Kidney (tissue), 22 donors: ENCODE measurements at places on chromosomes 3 and 15. TPM values are rescaled to one million over a fixed set of nuclear protein-coding genes. Genes with fewer than 3 reads are reported as not detected.

LHFPL4 gene
- polyA plus RNA-seq: not detected

SLC2A2 gene
- polyA plus RNA-seq: 31.0 TPM

CSPG4 gene
- 4.4 TPM for polyA plus RNA-seq

SEMA6D gene
- 12.9 TPM for polyA plus RNA-seq

PLA2G4D gene
- not detected for polyA plus RNA-seq

ACOX2 gene
- polyA plus RNA-seq: 85.5 TPM

GAP43 gene
- polyA plus RNA-seq: not detected

KIF7 gene
- polyA plus RNA-seq: 1.4 TPM

CADPS gene
- not detected for polyA plus RNA-seq

RASSF1 gene
- polyA plus RNA-seq: 19.1 TPM

GRAMD2A gene
- polyA plus RNA-seq: 2.7 TPM

PARP14 gene
- polyA plus RNA-seq: 14.9 TPM

CPNE4 gene
- 1.2 TPM for polyA plus RNA-seq

GOLGA8M gene
- 0.95 TPM for polyA plus RNA-seq

FANCD2OS gene
- not detected for polyA plus RNA-seq

CISH gene
- 59.4 TPM for polyA plus RNA-seq

LSMEM2 gene
- polyA plus RNA-seq: 0.62 TPM

ST3GAL6 gene
- polyA plus RNA-seq: 20.8 TPM

PRR23E gene
- polyA plus RNA-seq: not detected

LACTB gene
- polyA plus RNA-seq: 16.8 TPM

ZNF501 gene
- polyA plus RNA-seq: 1.5 TPM

IRAK2 gene
- 1.2 TPM for polyA plus RNA-seq
